ENCODE measurements at places on chromosomes 3 and 15. TPM values are rescaled to one million over a fixed set of nuclear protein-coding genes. Genes with fewer than 3 reads are reported as not detected.

- DNase-seq: no peak
These were observed 37.3 kb upstream of the PDE8A start for GRCh38 chr15:84944311-84944710.

DNA sequence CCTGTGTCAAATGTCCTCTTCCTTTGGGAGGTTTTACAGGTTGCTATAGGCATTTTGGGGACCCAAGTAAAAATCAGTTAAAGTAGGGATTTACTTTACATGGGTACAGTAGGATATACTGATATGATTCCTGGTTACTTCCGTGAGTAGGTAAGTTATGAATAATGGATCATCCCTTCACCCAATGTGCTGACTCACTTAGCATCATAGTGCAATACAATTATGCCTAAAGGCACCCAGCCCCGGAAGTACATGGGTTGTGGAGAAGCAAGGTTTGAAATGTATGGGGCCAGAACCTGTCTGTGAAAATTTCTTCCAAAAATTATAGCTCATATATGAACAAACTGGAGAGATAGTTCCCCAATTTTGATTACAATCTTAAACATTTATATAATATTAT lies 64.0 kb downstream of the GLB1 start:
- DNase-seq: peak; percentile 82

DNA sequence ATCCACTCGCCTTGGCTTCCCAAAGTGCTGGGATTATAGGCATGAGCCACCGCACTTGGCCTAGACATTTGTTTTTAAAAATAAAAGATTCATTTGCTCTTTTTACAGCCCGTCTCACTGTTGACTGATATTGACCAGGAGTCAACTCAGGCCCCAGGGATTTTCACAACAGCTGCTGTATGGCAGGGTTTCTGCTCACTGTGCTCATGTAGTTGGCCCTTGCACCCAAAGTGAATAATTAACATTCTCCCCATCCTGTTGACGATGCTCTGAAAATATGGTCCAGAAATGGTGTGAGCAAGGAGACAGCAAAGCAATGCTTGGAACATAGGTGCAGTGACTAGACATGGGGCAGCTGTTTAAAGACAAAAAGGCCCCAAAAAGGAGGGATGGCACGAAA lies 2.9 kb upstream of the CCR5 start:
- no peak for DNase-seq

- no peak for DNase-seq
These were observed 10.9 kb downstream of the TLNRD1 start for GRCh38 chr15:81011593-81011992.

GRCh38 chr3:125078951-125079674 lies 23.3 kb upstream of the HEG1 start:
- DNase-seq: no peak

- no peak for DNase-seq
These were observed 46.1 kb downstream of the MBNL1 start for GRCh38 chr3:152314677-152315353.

DPH6 gene
- total RNA-seq: 17.0 TPM

- no peak for DNase-seq
These were observed 407.0 kb downstream of the ERC2 start for GRCh38 chr3:56061279-56061626.

- DNase-seq: peak; percentile 75
These were observed 93.7 kb downstream of the FRMD4B start for GRCh38 chr3:69292185-69292584.

TRH gene
- not detected for total RNA-seq

SERPINI2 gene
- not detected for total RNA-seq

DNA sequence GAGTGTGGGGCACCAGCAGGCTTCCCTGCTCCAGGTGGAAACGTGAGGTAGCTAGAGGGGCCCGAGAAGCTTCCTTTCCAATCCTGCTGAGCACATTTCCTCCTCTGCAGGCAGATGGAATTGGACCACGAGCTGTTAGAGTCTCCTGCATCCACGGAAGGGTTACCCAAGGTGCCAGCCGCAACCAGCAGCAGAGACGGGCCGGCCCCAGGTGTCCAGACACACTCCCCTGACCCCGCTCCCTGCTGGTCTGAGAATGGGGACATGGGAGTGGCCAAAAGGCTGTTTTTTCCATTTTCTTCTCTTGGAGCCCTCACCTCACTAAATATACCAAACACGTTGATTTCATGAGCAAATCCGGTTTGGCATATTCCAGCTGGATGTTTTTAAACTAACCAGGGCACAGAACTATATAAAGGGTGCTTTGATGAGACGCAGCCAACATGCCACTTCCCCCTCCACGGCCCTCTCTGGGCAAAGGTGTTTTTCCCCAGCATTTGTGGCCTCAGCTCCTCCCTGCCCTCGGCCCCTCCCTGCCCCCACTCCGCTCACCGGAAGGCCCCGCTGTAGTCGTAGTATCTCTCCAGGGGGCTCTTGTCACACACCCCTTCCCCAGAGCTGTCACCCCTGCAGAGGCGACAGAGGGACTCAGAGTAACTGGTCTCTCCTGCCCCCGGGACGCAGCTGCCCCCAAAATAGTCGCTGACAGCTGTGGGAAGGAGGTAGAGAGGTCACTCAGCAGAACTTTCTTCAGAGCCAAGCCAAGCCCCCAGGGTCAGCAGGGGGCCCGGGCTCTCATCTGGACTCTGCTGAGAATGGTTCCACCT lies 7.0 kb downstream of the MELTF start:
- no peak for DNase-seq

RPL29 gene
- total RNA-seq: 1,040 TPM

- DNase-seq: no peak
These were observed 2.1 kb downstream of the QTRT2 start for GRCh38 chr3:114058646-114059045.

NAALADL2 gene
- 0.73 TPM for total RNA-seq

- DNase-seq: no peak
These were observed 300.4 kb upstream of the RASGRP1 start for GRCh38 chr15:38864827-38865581.

ABI3BP gene
- 0.67 TPM for total RNA-seq

- DNase-seq: no peak
These were observed 128.5 kb downstream of the CHSY1 start for GRCh38 chr15:101123222-101123910.

DNA sequence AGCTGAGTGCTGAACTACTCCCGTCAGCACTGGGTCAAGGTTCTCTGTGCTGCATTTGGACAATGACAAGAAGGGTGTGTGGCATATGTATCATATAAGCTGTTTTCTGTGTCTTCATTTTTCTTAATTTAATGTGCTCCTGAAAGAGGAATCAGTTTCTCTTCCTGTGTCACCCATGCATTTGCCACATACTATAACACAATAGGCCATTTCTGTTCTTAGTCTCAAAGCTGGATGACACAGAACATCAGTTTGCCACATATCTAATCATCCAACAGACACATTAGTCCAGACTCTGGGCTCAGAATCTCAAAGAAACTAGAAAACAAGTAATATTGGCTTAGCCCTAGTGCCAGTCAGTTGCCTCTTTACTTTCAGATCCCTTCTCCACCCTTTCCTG lies 34.1 kb downstream of the CEP19 start:
- DNase-seq: no peak

DNA sequence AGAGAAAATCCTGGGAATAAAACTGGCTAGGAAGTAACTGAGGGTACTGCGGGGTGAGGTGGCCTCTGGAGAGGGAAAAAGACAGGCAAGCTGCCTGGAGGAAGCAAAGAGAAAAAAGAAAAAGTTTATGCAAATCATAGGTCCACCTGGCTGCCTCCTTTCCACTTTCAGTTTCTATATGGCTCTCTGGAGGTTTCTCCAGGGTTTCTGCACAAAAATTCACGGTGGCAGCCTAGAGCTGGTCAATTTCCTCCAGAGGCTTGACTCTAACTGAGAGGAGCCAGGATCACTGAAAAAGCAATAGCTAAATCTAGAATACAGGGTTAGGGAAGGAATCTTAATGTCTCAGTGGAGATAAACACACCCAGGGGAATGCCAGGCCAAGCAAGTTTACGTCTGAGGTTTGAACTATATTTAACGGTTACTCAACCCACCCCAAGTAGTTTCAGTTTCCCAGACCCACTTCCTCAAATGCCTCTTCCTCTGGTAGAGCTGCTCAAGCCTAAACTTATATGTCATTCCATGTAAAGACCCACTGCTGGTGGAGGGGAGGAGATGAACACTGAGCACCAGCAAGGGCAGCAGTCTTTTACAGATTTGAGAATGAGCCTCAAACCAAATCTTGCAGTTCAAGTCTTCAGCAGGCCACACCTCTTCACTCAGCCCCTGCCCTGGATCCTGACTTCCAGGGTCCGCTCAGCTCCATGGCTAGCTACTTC lies 5.7 kb downstream of the LYSMD2 start:
- DNase-seq: no peak

SEC61A1 gene
- 291 TPM for total RNA-seq

GABPB1 gene
- 27.6 TPM for total RNA-seq

NRROS gene
- 1.1 TPM for total RNA-seq

PLSCR2 gene
- not detected for total RNA-seq

KCNH8 gene
- 0.14 TPM for total RNA-seq

FAM3D gene
- total RNA-seq: not detected

LINGO1 gene
- total RNA-seq: not detected

ATG7 gene
- 51.2 TPM for total RNA-seq

SKOR1 gene
- total RNA-seq: under 0.01 TPM

DNA sequence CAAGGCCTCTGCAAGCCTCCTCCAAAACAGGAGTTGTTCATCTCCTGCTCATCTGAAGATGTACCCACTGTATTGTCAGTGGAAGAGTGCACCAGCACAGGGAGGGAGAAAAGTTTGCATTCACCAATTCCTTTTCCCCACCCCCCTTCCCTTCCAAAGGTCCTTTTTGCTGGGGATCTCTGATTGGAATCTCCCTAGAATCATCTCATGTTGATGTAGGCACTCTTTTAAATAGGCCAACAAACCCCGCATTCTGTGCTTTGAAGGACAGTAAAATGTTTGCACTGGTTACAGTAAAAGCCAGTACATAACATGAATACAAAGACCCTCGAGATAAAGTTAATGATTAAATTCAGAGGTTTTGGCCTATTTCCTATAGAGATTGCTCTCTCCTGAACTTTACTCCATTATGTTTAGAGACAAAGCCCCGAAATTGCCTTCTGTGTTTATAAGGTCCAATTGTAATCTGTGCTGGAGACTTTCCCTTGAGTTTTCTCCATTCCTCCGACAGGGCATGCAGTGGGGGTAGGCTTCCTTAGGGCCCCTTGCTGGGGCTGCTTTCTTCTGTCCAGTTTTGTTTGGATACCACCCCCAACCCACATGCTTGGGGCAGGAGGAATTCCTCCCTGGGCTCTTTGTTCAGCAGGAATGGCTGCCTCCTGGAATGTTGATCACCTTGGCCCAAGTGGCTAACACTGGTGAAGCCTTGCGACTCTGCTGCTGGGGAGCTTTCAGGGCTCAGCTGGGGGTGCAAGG lies 22.5 kb downstream of the TRIM71 start:
- DNase-seq: no peak

GRCh38 chr15:27482287-27482686 lies 511.3 kb downstream of the GABRG3 start:
- DNase-seq: no peak

DNA sequence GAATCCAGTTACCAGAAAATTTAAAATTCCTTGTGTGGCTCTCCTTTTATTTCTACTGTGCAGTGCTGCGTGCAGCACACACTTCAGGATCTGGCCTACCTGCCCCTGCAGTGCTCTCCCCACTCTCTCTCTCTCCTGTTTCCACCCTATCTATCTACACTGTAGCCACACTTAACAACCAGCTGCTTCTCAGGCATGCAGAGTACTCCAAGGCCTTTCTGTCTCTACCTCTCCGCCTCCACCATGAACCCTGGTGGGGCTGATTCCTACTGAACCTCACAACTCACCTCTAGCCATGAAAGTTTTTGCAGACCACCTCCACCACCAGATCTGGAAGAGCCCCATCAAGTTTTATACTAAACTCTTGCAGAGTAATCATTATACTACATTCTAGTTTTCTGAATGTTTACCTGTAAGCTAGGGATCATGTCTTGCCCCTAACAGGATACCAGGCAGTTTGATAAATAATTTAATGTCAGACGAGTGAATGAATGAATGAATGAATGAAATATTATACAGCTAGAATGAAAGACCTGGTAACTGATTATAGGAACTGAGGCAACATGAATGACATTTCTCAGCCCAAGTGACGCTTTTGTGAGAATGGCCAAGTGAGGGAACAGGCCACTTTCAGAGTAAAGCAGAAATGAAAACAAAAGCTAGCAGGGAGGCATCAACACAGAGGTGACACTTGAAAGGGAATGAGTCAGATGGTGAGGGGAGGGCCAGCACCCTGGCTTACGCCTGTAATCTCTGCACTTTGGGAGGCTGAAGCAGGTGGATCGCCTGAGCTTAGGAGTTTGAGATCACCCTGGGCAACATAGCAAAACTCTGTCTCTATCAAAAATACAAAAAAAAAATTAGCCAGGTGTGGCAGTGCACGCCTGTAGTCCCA lies 363.5 kb downstream of the FOXP1 start:
- no peak for DNase-seq

- DNase-seq: no peak
These were observed 10.3 kb downstream of the MYL3 start for GRCh38 chr3:46852839-46853355.

DNA sequence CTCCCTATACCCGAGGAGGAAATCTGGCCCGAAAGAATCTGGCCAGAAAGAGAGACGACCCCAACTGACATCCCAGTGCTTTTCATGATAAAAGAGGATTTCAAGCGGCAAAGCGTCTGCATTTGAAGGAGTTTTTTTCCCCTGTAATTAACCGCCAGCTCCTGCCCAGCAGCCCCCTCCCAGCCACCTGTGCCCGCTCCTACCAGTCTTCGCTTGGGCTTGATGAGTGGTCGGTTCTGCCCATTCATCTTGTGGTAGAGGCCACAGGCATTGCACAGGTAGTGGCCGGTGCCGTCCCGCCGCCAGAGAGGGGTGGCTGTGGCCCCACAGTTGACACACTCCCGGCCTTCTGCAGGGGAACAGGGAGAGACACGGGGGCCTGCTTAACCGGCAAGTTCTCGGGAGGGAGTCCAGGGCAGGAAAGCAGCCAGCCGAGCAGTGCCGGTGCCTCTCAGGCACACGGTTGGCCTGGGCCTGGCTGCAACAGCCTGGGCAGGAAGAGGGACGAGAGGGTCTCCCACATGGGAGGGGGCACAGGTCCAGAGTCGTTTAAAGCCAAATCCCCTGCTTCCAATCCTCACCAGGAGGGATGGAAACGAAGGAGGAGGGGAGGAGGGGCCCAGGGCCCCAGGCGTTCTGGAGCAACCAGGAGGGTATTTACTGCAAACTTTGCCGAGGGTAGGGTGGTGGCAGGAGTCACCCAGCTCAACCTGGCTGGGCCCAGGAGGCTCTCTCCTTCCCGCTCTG lies 9.2 kb downstream of the GATA2 start:
- DNase-seq: no peak

GREM1 gene
- not detected for total RNA-seq

ARPP21 gene
- not detected for total RNA-seq

ARHGAP31 gene
- total RNA-seq: 11.5 TPM

SGO1 gene
- 0.50 TPM for total RNA-seq

GOLGA8G gene
- 3.5 TPM for total RNA-seq

- DNase-seq: no peak
These were observed 16.8 kb downstream of the HACD2 start for GRCh38 chr3:123568034-123568433.
